HS-27A (cell line): ENCODE measurements at places on chromosomes 2 and 18.

- no peak for DNase-seq
Measured at GRCh38 chr2:105761931-105762515, 17.3 kb downstream of the NCK2 start.

- DNase-seq, result no peak
Measured at GRCh38 chr2:169345486-169346437, 16.6 kb downstream of the LRP2 start.

DNA sequence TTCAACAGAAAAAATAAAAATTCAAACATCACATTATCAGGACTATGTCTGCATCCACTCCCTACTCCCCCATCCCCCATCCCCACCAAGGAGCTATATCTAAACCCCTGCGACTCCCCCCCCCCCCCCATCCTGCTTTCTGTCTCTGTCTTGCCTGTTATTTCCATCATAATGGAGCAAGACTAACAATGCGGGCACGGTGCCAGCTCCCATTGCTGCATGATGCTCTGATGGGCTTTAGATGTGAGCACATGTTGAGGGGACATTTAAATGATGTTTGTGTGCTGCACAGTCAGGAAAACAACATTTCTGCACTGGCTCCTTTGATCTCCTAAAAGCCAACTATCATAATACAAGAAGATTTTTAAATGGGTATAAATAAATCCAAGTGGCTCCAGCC is 644.2 kb upstream of the SETBP1 start:
- DNase-seq, result no peak

DNA sequence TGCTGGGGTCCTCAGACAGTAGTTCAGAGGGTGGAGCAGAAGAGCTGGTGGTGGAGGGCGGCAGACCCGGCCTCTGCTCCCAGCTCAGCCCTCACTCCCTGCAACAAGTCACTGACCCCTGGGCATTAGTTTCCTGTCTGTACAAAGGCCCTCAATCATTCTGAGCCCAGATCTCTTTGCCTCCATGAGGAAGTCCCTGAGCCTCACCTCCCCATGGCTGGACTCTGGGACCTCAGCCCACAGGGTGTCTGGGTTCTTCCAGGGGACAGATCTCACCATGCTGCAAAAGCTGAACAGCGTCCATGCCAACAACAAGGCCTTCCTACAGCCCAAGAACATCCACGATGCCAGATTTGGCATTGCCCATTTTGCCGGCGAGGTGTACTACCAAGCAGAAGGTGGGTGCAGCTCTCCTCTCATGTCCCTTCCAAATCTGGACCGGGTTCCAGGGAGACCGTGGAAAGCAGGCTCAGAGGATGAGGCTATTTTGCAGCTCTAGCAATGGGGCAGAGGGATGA is 49.1 kb downstream of the MYO7B start:
- DNase-seq, result no peak

DNA sequence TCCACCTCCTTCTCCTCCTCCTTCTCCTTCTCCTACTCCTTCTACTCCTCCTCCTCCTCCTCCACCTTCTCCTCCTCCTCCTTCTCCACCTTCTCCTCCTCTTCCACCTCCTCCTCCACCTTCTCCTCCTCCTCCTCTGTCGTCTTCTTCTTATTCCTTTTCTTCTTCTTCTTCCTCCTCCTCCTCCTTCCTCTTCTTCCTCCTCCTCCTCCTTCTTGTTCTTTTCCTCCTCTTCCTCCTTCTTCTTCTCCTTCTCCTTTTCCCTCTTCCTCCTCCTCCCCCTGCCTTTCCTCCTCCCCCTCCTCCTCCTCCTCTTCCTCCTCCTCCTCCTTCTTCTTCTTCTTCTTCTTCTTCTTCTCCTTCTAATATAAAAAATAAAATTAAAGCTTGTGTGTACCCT is 971.2 kb upstream of the PIK3C3 start:
- no peak for DNase-seq

- DNase-seq, result no peak
Measured at GRCh38 chr2:5720426-5720825, 28.2 kb downstream of the SOX11 start.

DNA sequence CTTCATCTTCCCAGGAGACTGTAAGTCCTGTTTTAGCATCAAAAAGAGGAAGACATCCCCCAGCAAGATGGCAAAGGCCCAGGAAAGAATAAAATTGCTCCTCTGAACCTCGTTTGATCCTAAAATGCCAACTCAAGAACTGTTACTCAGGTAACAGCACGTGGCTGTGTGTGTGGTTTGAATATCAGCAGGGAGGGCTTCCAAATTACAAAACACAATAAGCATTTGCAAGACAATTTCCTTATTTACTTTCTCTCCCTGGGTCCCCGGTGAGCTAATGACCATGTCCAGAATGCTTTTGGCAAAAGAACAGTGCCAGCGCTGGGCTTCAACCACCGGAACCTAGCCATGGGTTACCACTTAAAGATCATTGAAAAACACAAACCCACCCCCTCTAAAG is 163.6 kb downstream of the C1D start:
- DNase-seq, result no peak

- DNase-seq, result peak; percentile 82
Measured at GRCh38 chr18:59719544-59720181, 22.4 kb upstream of the CCBE1 start.

DNA sequence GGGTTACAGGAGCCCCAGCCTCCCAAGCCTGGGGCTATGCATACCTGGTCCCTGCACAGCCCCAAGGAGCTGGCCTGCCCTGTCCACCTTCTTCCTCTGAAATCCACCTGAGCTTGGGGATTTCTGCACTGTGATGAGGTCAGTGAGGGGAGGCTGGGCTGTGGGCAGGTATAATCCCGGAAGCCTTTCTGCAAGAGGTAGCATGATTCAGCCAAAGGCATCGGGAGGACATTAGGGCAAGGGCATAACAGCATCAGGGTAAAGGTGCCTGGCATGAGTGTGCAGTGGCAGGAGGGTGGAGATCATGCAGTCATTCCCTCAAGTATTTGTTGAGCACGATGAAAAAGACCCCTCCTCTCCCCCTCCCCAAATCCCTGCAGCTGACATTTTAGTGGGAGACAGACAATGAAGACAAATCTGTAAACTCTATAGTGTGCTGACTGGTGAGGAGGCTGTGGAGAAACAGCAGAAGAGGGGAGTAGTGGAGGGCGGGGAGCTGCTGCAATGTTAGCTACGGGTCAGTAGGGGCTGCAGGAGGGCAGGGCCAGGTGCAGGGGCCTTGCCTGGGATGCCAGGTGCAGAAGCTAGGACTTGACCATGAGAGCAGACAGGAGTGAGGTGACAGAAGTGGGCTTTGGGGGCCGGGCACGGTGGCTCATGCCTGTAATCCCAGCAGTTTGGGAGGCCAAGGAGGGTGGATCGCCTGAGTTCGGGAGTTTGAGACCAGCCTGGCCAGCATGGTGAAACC is 18.7 kb downstream of the ZFP36L2 start:
- DNase-seq, result no peak

GRCh38 chr2:222797261-222797660 is 63.6 kb upstream of the ACSL3 start:
- DNase-seq, result peak; percentile 8

GRCh38 chr2:6793371-6793770 is 72.3 kb downstream of the CMPK2 start:
- DNase-seq, result no peak

- no peak for DNase-seq
Measured at GRCh38 chr2:40658941-40659340, 207.1 kb upstream of the SLC8A1 start.

DNA sequence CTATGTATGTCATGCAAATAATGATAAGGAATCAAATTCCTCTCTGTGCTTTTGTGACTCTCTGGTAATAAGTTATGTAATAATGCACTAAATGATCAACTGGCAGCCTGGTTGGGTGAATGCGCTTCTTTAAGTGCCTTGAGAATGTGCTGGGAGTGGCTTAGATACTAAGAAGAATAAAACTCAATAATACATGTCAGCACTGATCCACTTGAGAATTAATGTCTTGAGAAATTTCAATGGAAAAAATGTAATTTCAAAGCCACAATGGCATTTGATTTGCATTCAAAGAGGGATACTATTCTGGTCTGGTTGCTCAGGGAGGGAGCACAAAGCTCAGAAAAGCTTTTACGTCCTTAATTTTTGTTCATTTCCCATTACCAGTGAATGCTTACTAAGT is 137.7 kb upstream of the MMADHC start:
- DNase-seq, result no peak

- no peak for DNase-seq
Measured at GRCh38 chr2:137947032-137947727, 17.1 kb upstream of the HNMT start.

GRCh38 chr18:47399475-47399874 is 148.0 kb upstream of the SKOR2 start:
- no peak for DNase-seq

- DNase-seq, result no peak
Measured at GRCh38 chr2:224954980-224955379, 87.3 kb downstream of the DOCK10 start.

- no peak for DNase-seq
Measured at GRCh38 chr2:3406501-3406900, 27.0 kb downstream of the TRAPPC12 start.

GRCh38 chr2:42140496-42140895 is 28.7 kb upstream of the EML4 start:
- DNase-seq, result no peak

- DNase-seq, result no peak
Measured at GRCh38 chr2:199624958-199625357, 167.2 kb upstream of the SATB2 start.

GRCh38 chr2:240156435-240157146 is 16.1 kb upstream of the OTOS start:
- DNase-seq, result no peak

DNA sequence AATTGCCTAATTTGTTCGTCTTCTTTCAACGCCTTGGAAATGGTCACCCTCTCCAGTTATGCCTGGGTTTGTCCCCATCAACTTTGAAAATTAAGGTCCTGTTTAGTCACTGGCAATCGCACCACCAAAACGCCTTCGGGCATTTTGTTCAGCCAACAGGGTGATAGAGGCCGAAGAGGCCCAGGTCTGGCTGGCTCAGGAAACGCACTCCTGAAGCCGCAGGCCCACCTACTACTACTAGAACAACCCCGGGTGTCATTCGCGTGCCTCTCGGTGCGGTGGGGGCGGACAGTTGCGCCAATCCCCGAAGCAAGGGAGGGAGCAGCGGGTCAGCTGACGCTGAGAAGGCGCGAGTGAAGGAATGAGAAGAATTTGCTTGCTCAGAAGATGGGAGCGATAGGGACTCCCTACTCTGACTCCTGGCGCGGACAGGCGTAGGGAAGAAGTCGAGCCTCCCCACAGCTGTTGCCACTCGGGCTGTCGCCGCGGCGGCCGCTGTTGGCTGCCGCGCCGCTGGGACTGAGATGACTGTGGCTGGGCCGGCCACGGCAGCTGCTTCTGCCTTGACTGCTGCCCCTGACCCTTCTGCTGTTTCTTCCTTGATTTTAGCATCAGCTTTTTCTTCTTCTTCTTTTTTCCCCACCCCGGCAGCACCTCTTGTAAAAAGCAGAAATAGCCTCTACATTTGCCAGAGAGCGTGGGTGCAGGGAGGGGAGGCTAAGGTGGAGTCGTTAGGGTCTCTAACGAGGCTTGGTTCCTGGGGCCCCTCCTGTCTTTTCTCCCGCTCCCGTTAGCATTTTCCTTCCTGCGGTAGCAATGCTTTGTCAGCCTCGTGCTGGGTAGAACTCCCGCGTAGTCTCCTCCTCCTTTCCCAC is 387.6 kb downstream of the FIGN start:
- DNase-seq, result peak; percentile 42

- no peak for DNase-seq
Measured at GRCh38 chr2:72117718-72118117, 29.9 kb downstream of the CYP26B1 start.

DNA sequence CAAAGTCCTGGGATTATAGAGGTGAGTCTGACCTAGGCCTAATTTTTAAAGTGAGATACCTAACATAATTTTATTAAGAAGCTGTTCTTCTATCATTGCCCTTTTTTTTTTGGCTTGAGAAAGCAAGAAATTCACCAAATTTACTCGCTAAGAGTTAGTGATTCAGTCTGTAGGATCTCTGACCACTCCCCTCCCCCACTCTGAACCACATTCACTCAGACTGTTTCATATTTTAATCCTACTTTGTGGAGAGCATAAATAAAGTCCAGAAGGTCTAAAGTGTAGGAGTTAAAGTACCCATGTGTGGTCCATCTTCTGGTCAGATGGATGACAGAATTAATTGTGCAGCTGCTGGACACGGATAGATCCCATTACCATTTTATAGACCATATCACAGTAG is 115.8 kb upstream of the MGAT5 start:
- DNase-seq, result no peak

DNA sequence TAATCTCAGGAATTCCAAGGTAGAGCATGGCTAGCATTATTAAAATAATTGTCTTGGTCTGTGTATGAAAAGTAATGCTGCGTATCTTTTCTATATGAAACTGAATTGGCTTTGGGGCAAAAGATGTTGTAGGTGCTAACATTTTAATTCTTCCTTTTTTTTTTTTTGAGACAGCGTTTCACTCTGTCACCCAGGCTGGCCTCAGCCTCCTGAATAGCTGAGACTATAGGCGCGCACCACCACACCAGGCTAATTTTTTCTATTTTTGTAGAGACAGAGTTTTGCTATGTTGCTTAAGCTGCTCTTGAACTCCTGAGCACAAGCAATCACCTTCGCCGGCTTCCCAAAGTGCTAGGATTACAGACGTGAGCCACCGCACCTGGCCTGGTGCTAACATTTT is 172.6 kb upstream of the STON1 start:
- no peak for DNase-seq

DNA sequence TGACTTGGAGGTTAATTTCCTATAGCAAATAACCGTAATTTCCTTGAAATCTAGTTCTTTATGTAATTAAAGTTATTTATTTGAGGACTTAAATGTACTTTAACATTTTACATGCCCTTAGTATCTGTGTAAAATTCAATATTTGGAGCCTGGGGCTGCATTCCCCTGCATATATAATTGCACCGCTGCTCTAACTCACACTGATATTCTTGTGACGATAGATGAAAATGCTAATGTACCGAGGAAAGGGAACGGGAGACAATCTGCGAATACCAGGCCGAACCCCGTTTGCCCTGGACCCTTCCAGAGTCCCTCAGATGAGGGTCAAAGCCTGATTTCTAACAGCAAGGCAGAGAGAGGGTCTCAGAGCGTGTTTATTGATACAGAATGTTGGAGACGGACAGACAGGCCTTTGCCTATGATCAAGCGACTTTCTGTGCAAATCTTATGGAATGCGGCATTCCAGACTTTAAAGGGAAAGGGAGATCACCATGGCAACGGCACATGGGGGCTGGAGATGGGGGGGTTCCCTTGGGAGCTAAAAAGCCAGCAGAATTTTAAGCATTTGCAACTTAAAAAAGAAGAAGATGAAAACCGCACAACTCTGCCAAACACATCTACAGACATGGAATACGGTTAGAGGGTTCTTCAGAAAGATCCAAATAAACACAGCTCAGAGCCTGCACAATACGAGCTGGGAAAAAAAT is 57.6 kb upstream of the TWIST2 start:
- no peak for DNase-seq

DNA sequence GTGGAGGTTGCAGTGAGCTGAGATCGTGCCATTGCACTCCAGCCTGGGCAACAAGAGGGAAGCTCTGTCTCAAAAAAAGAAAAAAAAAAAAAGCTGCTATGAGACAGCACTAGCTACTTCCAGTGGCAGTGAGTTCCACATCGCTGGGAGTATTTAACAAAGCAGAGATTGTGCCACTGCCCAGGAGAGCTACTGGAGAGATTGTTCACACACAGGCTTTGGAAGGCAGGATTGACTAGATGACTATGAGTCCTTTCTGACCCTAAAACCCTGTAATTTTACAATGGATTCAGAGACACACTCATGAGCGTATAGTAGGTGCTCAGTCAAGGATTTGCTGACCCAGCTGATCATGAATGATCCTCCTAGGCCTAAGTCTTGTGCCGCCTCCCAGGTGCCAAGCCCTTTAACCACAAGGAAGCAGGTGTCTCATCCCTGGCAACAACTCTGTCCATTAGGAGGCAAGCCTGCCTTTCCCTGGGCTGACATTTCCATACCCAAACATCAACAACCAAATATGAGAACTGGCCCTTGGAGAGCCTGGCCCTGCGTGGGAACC is 45.0 kb upstream of the ODC1 start:
- no peak for DNase-seq
